ENCODE measurements at places on chromosomes 13 and 19.

DNA sequence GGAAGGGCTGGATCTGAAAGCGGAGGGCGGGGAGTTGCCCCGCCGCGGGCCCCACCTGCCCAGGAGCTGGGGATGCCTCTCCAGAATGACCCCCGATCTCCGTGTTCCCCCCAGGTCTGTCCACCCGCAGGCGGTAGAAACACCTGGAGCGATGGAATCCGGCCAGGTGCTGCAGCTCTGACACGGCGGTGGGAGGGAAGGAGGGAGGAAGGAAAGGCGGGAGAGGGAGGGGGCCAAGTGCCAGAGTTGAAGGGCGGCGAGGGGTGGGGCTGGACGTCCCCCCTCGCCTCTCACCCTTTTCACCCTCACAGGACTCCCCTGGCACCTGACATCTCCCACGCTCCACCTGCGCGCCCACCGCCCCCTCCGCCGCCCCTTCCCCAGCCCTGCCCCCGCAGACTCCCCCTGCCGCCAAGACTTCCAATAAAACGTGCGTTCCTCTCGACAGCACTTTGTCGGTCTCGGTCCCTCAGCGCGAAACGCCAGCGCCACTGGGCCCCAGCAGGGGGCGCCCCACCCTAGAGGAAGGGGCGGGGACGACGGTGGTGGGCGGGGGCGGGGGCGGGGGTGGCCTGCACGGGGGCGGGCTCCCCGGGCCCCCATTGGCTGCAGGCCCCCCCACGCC lies 337 bp upstream of the FXYD7 start:
- peak; percentile 70 for DNase-seq

DNA sequence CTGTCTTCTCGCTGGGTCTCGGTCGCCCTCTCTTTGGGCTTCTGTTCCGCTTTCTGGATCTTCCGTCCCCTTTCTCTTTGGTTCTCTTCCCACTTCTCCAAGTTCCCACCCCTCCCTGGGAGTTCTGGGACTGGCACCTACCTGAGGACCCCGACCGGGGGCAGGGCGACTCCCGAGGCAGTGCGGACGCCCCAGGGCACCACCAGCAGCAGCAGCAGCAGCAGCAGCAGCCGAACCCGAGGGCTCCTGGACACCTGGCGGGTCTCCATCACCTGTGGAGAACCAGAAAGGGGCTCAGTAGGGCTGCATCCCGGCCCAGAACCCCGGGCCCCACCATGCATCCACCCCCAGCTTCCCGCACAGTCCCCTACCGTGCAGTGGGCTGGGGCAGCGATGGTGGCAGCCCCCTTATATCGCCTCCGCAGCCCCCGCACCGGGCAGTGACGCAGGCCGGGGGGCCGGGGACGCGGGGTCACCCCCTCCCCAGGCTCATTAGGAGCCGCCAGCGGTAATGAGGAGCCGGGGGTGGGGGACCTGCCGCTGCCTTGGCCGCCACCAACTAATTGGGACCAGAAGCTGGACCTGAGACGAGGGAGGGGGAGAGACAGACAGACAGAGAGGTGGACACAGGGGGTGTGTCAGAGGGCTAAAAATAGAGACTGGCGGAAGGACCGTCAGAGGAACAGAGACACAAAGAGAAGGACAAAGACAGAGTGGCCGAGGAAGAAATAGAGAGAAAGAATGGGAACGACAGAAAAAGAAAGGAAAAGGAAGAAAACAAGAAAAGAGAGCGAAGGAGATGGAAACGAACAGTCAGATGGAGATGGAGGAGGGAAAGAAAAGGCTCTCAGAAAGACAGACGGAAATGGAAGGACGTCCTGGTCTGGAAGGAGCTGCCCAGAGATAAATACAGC lies at the start of gene PTH2:
Gene PTH2 (minus strand): TSS at position 371 of the 914 bp plus-strand sequence. CDS start 102 bp downstream, at position 269.
- DNase-seq, result no peak

- DNase-seq, result peak; percentile 45
Observed at GRCh38 chr19:52343548-52343947, 7.5 kb downstream of the ZNF610 start.

DNA sequence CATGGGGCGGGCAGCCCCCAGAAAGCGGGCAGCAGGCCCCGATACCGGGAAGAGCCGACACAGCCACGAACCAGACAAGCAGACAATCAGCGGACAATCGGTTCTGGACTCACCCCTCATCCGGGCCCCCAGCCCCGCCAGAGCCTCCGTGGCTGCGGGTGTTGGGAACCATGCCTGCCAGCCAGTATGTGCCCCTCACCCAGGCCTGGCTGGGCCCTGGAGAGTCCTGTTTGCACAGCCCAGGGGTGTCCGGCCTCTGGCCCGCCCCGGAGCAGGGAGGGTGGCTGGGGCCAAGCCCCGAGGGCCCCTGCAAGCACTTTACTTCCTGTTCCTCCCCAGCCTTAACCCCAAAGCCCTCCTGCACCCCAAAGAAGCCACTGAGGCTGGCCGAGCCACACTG lies 7.8 kb downstream of the PODNL1 start:
- peak; percentile 5 for DNase-seq

GRCh38 chr13:25729201-25729600 lies 322.6 kb downstream of the SHISA2 start:
- no peak for DNase-seq

- DNase-seq, result no peak
Observed at GRCh38 chr19:4738734-4739133, 15.1 kb upstream of the DPP9 start.

- DNase-seq, result no peak
Observed at GRCh38 chr19:13951799-13952153, 533 bp upstream of the DCAF15 start.

- no peak for DNase-seq
Observed at GRCh38 chr19:39263912-39264305, 4.3 kb upstream of the IFNL2 start.

DNA sequence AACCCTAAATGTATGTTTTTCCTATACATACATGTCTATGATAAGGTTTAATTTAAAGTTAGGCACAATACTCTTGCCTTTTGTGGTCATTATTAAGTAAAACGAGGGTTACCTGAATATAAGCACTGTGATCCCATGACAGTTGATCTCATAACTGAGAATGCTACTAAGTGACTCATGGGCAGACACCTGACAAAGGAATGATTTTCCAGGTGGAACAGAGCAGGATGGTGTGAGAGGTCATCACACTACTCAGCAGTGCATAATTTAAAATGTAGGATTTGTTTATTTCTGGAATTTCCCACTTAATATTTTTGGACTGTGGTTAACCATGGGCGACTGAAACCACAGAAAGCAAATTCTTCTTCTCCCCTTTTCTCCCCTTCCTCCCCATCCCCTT lies 178.9 kb downstream of the UGGT2 start:
- no peak for DNase-seq

- no peak for DNase-seq
Observed at GRCh38 chr19:32674153-32674930, 638 bp downstream of the ANKRD27 start.

DNA sequence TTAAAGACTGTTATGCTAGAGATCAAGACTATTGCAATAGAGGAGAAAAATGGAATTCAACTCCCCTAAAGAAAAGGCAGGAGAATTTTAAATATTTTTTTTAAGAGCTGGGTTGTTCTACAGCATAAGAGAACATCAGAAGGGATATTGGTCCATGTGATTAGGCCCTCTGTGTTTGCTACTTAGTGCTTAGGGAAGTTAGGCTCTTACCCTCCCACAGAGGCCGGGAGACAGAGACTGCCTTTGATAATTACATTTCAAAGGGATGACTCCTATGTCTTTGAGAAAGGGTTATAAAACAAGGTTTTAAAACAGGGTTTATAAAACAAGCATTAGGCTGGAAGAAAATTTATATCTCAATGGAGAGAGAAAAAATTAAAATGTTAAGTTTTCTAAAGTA lies 1248.1 kb upstream of the PCDH20 start:
- no peak for DNase-seq

- DNase-seq, result no peak
Observed at GRCh38 chr19:28039677-28040381, 1173.1 kb downstream of the UQCRFS1 start.

DNA sequence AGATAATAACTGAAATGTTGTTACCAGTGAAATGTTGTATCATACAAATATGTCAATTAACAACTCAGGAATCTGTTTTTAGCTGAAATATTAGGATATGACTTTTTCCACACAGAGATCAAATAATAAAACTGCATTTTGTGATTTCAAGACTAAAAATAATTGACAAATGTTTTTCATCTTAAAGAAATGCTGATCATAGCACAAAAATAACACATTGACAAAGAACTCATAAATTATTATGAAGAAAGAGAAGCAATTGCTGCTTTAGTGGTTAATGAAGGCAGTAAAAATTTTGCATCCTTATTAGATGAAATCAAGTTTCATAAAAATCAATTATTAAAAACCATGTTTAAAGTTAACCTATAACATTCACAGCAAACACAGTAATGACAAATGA lies 1417.3 kb downstream of the OLFM4 start:
- DNase-seq, result no peak

GRCh38 chr19:49546825-49547565 lies 19.2 kb downstream of the RCN3 start:
- peak; percentile 87 for DNase-seq

DNA sequence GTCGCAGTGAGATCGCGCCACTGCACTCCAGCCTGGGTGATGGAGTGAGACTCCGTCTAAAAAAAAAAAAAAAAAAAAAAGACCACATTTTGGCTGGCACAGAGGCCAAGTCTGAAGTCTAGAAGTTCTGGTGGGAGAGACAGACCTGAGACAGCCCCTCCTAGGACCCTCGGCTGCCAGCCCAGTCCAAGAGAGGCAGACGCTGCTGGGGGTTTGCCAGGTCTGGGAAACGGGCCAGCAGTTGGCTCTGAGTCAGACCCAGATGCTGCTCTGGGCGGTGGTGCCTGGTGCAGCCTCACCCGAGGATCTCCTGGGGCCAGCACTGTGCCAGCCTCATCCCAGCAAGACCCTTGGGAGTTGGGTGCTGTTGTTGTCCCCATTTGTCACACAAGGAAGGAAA lies 5.8 kb downstream of the FCHO1 start:
- peak; percentile 68 for DNase-seq

GRCh38 chr19:2869618-2870017 lies 2.5 kb downstream of the ZNF556 start:
- DNase-seq, result no peak

GRCh38 chr13:29710511-29710910 lies 115.0 kb upstream of the SLC7A1 start:
- no peak for DNase-seq

DNA sequence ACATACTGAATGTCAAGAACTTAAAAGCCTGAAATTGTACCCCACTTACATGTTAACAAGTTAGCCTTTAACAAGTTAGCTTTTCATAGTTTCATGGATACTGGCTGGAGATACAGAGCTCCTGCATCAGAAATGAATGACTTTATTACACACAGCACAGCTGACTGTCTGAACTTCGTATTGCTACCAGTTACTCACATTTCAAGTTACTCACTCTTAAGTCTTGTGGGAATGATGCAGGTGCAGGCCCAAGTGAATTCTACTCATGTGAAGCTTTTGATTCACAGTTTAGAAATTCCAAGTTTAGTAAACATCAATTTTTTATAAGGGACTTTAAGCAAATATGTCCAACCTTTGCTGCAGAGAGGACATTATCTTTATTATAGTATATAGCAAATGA lies 762.2 kb upstream of the PRR20A start:
- DNase-seq, result no peak

DNA sequence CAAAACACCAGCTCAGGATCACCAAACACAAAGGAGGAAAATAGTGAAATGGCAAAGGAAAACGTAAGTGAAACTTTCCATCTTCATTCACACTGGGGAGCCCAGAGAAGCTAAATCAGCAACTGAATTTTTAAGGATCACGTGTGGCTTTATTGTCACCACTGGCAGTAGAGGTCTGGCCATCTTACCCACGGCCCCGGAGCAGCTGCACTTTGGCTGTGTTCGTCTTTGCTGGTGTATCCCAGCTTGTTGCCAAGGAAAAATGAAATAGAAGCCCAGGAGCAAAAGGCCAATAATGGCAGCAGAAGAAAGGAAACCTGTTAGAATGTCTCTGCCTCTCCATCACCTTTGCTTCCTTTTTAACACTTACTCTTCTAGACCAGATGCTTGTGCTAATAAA lies 274.7 kb downstream of the FOXO1 start:
- DNase-seq, result no peak

- peak; percentile 66 for DNase-seq
Observed at GRCh38 chr19:17205237-17206140, 9.7 kb upstream of the USE1 start.

All from GM03348 (cell line).